Stimulated activated CD8-positive, alpha-beta memory T cell treated with anti-CD3 and anti-CD28 coated beads, Interleukin-7, amount 100 ng/mL, for 4 hours (primary cell): ENCODE measurements at places on chromosomes 2 and 18.

DNA sequence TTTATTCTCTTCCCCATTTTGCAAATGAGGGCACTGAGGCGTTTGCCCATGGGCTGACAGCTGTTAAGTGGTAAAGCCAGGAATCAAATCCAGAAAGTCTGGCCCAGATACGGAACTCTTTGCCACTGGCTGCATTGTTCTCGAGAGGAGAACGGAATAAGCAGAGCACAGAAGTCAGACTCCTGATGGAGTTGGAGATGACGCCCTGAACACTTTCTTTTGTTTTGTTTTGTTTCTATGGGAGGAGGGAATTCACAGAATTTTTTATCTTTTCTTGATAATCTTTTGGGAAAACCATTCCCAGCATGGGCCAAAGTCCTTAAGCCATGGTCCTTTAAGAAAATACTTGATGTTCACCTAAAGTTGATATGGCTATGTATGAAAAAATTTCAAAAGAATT is 322.2 kb downstream of the RDH14 start:
- DNase-seq, result no peak

- no peak for DNase-seq
Observed at GRCh38 chr2:136376211-136376610, 258.3 kb upstream of the CXCR4 start.

GRCh38 chr2:128311216-128311754 is 7.4 kb downstream of the HS6ST1 start:
- no peak for DNase-seq

- DNase-seq, result no peak
Observed at GRCh38 chr2:114108824-114109416, 219.0 kb downstream of the ACTR3 start.

DNA sequence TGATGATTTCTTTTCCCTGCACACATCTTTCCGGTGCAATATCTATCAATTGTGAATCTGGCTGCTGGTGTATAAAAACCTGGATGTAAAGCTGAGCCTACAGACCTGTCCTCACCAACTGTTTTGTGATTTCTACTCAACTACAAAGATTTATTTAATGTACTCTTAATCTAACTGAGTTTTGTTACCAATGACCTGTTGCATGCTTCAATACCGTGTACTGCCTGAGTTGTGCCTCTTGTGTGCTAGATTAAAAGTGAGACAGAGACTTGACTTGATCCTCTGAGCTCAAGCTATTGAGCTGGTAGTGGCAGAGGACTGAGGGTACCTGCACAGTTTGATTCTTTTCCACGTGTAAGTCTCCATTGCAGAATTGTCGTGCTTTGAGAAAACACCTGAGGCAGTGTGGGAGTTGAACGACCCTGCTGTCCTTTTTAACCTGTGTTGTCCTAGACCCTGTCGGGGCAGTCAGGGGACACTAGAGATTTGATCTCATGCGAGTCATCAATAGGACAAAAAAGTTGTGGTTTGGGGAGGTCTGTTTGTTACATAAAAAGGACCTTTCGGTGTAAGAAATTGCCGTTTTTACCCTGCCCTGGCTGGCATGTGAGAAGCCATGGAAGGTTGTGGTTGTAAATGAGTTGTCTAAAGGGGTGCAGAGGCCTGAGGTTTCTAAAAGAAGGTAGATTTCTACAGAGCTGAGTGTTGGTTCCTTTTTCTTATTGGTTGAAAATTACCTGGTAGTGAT is 231.3 kb downstream of the ALPK2 start:
- DNase-seq, result no peak

DNA sequence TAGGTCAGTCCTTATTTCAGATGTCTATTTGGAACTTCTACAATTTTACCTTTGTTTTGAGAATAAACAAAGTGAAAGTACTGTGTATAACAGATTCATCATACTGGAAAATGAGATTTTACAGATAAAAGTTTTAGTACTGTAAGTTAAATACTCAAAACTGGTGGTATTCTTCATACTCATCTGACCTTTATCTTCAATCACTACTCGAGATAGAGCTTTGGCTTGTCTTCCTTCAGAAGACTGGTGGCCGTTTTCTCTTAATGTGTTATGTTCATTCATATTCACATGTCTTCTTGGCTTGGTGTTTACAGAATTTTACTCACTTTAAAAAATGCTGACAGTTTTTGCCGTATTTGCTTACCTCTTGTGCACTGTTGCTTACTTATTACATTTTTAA is 2.1 kb downstream of the SPOPL start:
- DNase-seq, result no peak

GRCh38 chr2:167890739-167891138 is 356.7 kb downstream of the STK39 start:
- no peak for DNase-seq

GRCh38 chr2:160073284-160073888 is 11.0 kb upstream of the PLA2R1 start:
- no peak for DNase-seq

DNA sequence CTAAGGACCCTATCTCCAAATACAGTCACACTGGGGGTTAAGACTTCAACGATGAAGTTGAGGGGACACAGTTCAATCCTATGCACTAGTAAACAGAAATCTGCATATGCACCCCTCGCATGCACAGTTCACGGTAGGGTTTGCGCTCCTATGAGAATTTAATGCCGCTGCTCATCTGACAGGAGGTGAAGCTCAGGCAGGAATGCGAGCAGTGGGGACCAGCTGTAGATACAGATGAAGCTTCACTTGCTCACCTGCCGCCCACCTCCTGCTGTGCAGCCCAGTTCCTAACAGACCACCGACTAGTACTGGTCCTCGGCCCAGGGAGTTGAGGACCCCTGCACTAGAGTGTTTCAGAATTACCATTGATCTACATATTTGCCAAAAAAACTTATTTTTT is 40.0 kb upstream of the FAHD2A start:
- DNase-seq, result no peak

- no peak for DNase-seq
Observed at GRCh38 chr2:226877491-226877890, 41.6 kb downstream of the RHBDD1 start.

GRCh38 chr2:57850415-57851130 is 196.0 kb upstream of the VRK2 start:
- DNase-seq, result no peak

GRCh38 chr2:222750533-222750932 is 79.1 kb downstream of the MOGAT1 start:
- no peak for DNase-seq

DNA sequence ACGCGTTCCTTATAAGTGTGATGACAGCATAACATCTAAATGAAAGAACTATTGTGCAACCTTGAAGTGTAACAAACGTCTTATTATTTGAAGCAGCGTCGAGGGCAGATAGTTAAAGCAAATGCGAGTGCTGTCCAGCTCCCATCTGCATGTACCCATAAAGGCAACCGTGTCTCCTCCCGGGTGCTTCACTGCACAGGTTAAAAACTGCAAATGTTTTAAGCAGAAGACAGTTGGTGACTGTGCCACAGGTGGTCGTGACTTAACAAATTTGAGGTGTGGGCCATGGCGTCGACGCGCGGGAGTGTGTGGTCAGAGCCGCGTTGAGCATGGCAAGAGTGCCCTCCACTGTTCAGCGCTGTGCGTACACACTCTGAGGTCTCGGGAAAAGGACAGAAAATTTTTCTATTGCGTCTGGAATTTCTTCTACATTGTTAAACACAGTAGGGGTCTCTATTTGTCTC is 6.4 kb downstream of the SALL3 start:
- DNase-seq, result no peak

DNA sequence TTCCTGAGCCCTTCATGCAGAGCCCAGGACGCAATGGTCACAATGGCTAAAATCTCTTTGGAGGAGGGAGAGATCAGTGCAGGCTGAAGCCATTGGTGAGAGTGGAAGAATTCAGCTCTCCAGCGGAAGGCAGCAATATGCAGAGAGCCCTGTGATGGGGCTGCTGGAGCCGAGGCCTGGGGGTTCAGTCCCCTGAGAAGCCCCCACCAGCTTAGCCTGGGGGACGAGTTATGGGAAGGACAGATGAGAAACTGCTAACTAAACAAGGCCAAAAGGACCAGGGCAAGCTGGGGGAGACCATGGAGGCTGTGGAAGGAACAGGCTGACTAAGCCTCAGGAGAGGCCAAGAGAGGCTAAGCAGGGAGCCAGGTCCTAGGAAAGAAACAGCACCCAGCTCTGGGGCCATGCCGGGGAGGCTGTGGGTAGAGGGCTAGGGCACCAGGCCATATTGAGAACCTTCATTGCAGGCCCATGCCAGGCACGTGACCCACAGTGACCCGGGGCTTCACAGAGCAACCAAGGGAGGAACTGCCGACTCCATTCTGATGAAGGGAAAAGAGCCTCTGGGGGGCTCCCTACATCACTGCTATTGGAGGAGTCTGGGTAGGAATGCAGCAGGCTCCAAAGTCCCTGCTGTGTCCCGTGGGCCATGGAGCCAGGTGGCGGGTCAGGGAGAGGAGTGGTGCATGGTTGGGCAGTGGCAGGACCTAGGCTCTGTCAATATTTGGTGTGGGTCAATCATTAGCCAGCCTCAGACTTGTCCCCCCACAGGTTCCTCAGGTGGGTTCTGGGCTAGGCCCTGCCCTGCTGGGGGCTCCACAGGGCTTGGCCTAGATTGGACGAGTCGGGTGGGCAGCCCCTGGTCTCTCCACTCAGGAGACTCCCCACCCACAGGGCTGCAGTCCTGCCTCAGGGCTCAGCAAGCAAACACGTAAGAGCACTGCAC is 19.8 kb downstream of the PROC start:
- DNase-seq, result no peak

DNA sequence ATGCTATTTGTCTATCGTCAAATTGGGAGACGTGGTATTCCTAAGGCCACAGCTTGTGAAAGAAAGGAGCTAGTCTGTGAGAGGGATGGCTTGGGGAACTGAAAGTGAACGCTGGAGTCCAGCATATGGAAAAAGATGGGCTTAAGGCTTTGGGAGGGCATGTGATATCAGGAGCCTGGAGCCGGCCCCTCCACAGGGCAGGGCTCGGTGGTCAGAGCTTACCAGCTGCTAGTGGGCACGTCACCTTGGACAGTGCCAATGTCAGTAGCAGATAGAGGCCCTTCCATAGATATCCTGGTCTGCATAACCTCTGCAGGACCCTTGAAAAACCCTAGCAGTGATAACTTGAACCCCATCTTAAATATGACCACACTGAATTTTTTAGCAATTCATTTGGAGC is 259.1 kb upstream of the RAB6C start:
- DNase-seq, result no peak
